Activated CD4-positive, alpha-beta T cell treated with anti-CD3 and anti-CD28 coated beads, Interleukin-2, Interleukin-4, amounts not matched to agents 100 ng/mL and 50 ng/mL, durations not matched to agents 16 hours and 8 hours (primary cell): ENCODE measurements at places on chromosomes 16 and 17.

DNA sequence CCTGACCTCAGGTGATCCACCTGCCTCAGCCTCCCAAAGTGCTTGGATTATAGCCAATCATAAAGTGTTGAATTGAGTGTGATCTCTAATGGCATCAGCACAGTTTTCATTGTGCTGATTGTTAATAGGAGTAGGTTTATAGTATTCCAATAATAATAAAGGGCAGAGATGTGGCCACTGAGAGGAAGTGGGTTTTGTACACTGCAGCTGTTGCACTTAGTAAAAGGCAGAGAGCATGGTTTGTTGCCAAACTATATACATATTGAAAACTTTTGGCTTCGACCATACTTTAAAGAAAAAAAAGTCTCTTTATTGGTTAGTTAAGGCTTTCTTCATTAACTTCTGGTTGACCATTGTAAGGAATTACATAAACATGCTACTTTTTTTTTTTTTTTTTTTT is 185.9 kb downstream of the CDK5R1 start:
- DNase-seq, result no peak

GRCh38 chr16:82504836-82505235 is 121.9 kb upstream of the CDH13 start:
- DNase-seq, result no peak

- DNase-seq, result no peak
Observed at GRCh38 chr17:9644910-9645751, at the start of gene USP43. TSS of gene USP43 (plus strand) at chr17:9645517. CDS start at chr17:9645633, 116 bp downstream.

GRCh38 chr16:81616321-81617020 is 162.6 kb upstream of the PLCG2 start:
- peak; percentile 89 for DNase-seq

DNA sequence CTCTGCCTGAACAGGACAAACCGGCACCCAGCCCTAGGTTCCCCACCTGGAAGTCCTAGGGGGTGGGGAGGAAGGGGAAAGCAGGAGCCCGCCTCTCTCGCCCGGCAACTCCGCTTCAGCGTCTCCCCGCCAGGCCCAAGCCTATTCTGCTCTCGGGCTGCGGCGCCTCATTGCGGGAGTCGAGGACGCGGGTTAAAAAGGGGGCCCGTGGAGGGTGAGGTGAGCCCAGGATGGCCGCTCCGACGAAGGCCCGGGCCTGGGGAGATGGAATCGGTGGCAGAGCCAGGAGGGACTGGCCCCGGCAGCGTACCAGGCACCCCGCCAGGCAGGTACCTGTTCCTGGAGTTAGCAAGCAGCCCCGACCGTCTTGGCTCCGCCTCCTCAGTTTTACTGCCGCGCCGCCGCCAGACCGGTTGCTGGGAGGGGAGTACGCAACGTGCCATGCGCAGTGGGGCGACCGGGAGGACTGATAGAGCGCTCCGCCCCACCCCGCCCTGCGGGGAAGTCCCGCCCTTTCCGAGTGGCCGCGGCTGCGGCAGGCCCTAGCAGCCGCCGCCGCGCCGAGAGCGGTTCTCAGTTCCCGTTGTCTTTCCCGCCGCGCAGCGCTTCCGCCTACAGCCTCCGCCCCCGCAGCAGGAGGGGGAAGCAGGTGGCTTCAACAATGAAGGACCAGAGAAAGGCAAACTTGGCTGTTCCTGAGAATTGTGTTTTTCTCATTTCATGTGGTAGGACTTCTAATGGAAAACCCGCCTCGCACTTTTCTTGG is at the start of gene STRADA:
Gene STRADA, minus strand, starts transcription at position 392 of the 766 bp plus-strand sequence. CDS start 13,430 bp downstream, outside the sequence.
- peak; percentile 99 for DNase-seq

GRCh38 chr17:63775420-63775819 is 1.4 kb downstream of the DDX42 start:
- DNase-seq, result no peak
